ENCODE measurements at places on chromosomes 1 and 21.

DNA sequence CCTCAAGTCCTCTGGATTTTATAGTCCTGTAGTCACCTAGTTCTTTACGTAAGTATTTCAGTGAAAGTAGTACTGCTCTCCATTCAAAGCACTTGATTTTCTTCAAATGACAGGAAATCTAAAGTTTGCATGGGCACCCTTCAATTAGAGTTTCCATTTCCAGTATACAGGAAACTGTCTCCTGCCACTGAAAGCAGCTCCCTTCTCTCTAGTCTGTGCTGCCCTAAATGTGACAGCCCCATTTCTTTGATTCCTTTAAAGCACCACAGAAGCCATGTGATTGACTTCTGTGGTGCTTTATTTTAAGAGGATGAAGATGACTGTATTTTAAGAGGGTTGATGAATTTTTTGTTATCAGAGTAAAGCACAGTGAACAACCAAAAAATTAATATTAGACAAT lies 226.1 kb downstream of the DNAH14 start:
- no peak for DNase-seq

DNA sequence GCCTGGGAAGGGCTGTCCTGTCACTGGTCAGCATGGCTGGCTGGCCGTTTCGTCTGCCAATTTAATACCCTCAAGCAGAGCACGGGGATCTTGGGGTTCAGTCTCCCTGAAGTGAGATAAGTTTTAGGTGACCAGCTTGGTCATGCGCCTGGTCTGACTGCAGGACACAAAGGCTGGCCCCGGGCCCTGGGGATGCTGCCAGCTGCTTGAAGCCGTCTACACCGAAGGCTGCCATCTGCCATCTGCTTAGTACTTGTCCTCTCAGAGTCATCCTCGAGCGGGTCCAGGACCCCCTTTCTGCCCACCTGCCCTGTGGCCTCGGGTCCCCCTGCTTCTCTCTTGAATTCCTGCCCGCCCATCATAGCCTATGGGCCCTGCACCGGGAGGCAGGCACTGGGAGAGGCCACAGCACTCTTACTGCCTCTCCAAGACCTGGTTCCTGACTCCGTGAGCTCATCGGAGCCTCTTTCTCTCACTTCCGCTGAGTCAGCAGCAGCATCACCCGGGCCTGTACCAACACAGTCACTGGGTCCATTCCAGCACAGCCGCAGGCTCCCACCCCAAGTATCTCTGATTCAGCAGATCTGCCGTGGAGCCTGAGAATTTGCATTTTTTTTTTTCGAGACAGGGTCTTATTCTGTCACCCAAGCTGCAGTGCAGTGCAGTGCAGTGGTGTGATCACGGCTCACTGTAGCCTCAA lies 7.0 kb downstream of the FBLIM1 start:
- no peak for DNase-seq

GRCh38 chr1:20716232-20716631 lies 1.6 kb downstream of the KIF17 start:
- DNase-seq: no peak

DNA sequence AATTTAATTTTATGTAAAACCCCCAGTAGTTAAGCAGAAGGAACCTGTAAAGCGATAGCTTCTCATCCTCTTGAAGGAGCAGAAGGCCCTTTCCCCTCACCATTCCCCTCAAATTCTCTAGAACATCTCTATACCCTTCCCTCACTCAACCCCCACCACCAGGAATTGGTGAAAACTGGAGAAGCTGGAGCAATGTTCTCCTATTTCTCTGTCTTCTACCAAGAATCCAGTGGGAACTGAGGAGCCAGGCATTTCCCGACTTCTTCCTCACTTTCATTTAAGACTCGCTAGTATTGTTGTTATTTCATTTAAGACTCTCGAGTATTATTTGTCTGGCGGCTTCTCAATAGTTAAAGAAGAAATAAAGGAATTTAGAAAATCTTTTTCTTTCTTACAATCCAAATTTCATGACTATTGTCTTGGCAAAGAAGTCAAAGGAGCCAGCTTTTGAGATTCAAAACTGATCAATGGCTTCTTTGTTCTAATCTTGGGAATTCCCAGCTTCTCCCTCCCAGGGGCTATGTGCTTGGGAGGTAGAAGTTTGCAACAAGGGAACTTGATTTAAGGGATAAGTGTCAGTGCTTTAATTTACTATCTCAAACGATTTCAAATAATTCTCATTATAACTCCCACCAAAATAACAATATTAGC lies 253.3 kb upstream of the ADGRL2 start:
- DNase-seq: no peak

- DNase-seq: peak; percentile 60
Observed at GRCh38 chr1:22296701-22297591, 154.0 kb upstream of the WNT4 start.

DNA sequence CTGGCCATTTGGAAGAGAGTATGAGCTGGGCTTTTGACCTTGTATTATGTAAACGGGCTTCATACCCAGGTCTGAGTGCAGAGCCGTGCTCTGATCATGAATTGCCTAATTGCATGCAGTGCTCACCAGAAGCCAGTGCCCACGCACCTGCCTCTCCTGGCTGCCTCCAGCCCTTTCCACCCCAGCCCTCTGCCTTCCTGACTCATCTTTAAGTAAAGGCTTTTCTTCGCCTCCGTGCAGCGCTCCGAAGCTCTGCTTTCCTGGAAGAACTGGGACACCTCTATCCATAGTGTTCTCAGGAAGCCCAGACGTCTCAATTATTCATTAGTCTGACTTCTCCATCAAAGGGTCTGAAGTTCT lies 413.7 kb downstream of the PTPRU start:
- no peak for DNase-seq

DNA sequence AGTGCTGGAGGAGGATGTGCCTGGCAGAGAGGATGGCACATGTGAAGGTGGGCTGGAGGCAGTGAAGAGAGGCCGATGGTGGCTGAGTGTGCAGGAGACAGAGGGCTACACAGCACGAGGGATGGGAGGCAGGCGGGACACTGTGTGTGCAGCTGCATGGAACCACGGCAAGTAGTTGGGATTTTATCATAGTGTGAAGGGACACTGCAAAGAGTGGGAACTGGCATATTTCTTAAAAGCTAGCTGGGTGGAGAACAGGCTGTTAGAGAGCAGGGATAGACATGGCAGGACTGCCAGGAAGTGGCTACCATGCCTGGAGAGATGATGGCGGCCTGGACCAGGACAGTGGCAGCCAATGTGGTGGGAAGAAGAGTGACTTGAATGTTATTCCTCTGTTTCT lies 102.4 kb upstream of the TLR5 start:
- DNase-seq: no peak

DNA sequence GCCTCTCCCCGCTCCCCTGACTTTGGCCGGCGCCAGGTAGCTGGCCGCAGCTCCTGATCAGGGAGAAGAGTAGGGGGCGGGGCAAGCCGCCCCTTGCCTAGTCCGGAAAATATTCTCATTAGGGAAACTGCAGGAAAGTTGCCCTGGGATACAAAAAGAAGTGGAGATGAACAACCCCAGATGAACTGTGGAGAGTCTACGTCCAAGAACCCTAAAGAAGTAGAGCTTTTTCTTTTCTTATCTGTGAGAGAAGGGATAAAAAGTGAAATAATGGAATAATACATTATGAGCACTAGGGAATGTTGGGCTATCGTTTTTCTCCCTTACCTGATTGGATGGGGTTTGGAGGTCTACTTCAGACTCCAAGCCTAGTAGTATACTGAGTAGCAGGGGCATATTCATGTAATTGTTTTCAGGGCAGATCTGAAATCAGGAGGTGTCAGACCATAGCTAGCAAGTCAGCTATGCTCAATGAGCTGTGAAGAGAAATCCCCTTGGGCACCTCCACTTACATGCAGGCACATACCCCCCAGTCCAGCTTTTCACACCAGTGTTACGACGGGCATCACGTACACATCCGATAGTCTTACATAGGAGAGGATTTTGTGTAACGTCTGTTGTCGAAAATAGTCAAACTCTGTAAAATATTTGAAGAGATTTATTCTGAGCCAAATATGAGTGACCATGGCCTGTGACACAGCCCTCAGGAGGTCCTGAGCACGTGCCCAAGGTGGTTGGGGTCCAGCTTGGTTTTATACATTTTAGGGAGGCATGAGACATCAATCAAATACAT lies 1.7 kb upstream of the DUSP10 start:
- no peak for DNase-seq

DNA sequence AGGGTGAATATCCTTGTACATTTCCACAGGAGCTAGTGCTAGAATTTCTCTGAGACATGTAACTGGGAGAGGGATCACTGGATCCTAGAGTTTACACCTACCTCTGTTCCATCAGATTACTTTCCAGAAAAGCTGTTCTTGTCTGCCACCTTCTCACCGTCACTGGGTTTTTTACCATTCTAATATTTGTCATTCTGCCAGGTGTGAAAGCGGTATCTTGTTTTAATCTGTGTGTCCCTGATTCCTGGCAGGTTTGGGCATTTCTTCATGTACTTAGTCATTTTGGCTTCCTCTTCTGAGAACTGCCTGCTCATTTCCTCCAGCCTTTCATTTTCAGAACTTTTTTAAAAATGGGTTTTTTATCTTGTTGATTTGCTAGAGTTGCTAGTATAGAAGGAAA lies 5.1 kb downstream of the PMF1 start:
- peak; percentile 16 for DNase-seq

- no peak for DNase-seq
Observed at GRCh38 chr1:243213045-243213787, 41.9 kb downstream of the CEP170 start.

GRCh38 chr21:21997390-21998333 lies 999.5 kb downstream of the NCAM2 start:
- no peak for DNase-seq

- no peak for DNase-seq
Observed at GRCh38 chr1:61910035-61910434, 167.8 kb downstream of the PATJ start.

DNA sequence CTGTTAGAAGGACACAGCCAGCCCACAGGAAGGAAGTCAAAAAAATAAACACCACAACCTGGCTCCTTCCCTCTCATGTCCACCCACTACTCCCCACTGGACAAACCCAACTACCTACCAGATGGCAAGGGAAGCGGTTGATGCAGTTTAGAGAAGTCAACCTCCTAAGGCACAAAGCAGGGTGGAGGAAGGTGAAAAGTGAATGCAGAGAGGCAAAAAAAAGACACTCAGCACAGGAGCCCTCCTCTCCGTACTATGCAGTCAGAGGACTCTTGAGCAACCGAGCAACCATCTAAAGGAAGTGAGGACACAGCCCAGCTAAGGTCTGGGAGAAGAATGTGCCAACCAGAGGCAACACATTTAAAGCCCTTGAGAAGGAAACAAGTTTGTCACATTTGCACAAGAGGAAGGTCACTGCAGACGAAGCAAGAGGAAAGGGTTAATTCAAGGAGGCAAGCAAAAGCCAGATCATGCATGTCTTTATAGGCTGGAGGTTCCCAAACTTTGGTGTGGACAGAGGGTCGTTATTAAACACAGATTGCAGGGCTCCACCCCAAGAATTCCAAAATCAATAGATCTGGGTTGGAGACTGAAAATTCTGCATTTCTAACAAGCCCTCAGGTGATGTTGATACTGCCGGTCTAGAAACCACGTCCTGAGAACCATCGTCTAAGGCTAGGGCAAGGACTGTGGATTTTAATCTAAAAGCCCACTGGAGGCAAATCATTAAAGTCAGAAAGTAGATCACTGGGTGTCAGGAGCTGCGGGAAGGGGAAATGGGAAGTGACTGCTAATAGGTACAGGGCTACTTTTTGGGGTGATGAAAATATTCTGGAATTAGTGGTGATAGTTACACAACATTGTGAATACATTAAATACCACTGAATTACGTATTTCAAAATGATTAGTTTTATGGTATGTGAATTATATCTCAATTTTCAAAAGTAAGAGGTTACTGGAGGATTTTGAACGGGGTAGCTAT lies 19.7 kb downstream of the TP53BP2 start:
- peak; percentile 96 for DNase-seq

DNA sequence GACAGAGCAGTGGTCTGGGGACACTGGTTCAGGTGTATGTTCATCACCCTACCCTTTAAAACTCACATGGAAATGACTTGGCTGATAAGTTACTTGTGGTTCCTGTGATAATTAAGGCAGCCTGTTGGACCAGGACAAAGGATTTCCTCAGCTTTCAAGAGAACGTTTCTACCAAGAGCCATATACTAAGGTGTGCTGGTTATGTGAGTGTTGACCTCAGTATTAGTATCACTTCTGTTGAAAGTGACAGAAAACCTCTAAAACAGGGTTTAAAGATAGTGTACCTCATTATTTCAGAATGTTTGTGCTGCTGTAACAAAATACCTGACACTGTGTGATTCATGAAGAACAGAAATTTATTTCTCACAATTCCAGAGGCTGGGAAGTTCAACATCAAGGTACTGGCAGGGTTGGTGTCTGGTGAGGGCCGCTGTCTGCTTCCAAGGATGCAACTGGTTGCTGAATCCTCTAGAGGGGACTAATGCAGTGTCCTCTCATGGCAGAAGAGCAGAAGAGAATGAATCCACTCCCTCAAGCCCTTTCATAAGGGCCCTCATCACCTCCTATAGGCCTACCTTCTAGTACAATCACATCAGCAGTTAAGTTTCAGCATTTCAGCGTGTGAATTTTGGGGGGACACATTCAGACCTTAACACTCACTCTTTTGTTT lies 54.9 kb downstream of the UCK2 start:
- peak; percentile 13 for DNase-seq

DNA sequence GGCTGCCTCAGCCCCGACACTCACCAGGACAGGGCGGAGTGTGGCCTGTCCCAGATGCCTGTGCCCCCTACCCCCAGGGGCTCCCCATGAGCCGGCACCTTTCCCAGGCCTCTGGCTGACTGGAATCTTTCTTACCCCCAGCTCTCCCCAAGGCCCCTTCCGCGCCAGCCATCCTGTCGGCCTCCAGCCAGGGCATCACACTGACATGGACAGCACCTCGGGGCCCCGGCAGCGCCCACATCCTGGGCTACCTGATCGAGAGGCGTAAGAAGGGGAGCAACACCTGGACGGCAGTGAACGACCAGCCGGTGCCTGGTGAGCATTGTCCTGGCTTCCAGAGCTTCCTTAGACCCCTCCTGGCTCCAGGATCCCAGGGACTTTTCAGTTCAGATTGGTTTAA lies 26.5 kb downstream of the IGFN1 start:
- DNase-seq: no peak

- no peak for DNase-seq
Observed at GRCh38 chr1:25566176-25566729, 22.8 kb downstream of the LDLRAP1 start.

DNA sequence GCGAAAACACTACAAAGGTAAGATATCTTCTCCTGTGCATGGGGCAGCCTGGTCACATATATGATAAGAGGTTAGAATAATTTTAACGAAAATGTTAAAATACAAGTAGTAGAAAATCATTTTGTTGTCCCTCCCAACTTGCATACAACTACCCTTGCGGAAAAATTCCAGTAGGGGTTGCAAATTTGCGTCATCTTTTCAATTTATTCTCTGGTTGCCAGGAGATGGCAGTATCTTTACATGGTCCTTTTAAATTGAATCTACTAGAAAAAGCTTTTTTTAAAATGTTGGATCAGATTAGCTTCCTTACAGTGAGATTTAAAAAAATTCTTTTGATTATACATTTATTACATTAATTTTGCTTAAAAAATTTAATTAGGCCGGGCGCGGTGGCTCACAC lies 10.9 kb downstream of the S100PBP start:
- peak; percentile 32 for DNase-seq

- no peak for DNase-seq
Observed at GRCh38 chr21:15421441-15421881, 308.3 kb upstream of the USP25 start.

Measured in NB4 (cell line).